ENCODE measurements at places on chromosomes 12 and 14.

DNA sequence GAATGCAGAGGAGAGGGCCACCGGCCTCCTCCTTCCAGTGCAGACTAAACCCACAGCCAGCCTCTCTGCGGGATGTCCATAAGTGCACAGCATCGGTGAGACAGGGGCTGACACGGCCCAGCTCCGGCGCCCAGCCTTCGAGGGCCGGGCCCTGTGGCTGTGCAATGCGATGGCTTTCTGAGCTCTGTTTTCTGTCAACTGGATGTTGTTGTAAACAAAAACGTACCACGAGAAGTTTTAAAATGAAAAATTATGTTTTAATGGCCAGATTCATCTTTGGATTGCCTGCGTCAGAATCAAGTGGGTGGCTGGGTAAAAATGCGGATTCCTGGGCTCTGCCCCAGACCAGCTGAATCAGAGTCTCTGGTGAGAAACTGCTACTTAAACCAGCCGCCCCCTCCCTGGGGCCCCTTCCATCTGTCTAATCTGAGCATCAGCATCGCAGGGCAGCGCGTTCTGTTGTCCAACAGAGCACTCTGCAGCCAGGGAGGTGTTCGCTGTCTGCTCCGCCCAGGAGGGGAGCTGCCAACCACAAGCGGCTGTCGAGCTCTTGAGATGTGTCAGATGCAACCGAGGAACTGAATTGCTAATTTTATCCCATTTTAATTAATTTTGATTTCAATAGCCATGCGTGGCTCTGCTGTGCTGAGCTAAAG, 133.4 kb downstream of the RFLNA start:
- DNase-seq: no peak

DNA sequence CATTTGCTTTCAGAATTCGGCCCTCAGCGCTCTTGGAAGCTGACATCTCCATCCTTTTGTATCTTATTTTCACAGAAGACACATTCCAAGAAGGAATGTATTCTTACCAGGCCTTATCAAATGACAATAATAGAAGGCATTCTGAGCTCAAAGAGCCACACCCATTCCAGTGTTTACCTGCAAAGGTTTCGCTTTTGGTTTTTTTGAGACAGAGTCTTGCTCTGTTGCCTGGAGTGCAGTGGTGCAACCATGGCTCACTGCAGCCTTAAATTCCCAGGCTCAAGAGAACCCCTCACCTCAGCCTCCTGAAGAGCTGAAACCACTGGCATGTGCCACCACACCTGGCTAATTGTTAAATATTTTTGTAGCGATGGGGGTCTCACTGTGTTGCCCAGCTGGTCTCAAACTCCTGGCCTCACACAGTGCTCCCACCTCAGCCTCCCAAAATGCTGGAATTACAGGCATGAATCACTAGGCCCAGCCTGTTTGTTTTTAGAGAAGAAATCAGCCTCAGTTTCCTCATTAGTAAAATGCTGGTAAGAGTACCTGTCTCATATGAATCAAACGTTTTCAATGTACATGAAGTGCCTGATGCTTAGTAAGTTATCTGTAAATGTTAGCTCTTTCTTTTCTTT, 69.2 kb downstream of the SLC6A12 start:
- DNase-seq: no peak

- DNase-seq: no peak
Observed at GRCh38 chr12:13805041-13805440, 176.4 kb downstream of the GRIN2B start.

GRCh38 chr14:57797160-57797559, 68.7 kb downstream of the SLC35F4 start:
- DNase-seq: no peak

DNA sequence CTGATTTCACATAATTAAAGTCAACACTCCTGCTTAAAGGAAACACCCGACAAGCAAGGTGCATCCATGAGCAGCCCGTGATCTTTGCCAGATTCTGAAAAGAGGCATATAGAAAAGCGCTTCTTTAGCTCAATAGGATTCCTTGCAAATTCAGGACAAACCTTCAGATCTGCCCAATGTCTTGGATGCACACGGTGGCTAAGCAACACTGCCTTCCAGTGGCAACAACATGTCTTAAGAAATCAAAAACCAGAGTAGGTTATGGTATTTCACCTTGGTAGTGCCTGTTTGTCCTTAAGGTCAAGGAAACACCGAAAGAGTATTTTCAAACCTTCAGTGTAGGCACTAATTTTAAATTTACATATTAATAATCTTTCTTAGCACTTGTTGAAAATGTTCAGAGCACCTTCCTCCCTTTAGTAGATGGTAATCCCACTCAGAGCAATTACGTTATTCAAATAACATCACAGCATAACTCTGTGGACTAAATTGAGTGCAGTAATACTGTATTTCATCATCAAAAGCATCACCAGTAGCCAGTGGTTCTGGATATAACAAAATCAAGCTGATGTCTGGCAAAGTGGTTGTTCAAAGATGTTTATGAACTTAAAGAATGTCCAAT, 58.0 kb upstream of the CDKN3 start:
- DNase-seq: no peak

- DNase-seq: no peak
Observed at GRCh38 chr12:112909693-112910092, 2.9 kb downstream of the OAS1 start.

- DNase-seq: no peak
Observed at GRCh38 chr14:44530475-44530874, 23.4 kb upstream of the FSCB start.
